ENCODE measurements at places on chromosomes 1 and 21.

DNA sequence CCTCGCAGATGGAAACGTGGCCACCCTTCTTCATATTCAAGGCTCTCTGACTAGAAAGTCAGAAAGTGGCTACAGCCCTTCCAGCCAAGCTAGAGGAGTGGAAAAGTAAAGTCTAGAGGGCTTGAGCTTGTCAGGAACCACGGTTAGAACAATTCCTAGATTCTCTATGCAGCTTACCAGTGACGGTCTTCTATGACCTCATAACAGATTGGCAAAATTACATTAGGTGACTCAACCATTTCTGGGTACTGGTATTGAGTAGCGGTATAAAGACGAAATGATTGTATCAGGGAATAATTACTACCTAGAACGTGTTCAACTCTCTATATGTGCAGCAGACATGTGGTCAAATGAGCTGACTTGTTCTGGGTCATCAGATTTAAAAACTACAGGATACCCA is 155.0 kb upstream of the RUNX1 start:
- DNase-seq: no peak

DNA sequence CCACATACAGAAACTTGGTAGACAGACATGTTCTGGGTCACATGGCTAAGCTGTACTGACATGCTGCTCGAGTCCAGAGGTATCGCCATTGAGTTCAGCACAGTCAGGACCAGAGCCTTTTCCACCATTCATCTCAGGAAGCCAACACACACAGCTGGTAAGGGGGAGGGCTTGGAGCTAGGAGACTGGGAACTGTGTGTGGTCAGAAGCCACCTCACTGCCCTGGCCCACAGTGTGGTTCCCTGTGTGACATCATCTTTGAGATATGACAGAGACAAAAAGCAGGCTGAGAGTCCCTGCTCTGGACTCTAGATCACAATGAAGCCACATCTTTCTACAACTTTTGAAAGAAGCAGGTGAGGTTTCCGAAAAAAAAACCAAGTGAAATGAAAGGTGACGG is 107.2 kb downstream of the SIM2 start:
- DNase-seq: no peak

DNA sequence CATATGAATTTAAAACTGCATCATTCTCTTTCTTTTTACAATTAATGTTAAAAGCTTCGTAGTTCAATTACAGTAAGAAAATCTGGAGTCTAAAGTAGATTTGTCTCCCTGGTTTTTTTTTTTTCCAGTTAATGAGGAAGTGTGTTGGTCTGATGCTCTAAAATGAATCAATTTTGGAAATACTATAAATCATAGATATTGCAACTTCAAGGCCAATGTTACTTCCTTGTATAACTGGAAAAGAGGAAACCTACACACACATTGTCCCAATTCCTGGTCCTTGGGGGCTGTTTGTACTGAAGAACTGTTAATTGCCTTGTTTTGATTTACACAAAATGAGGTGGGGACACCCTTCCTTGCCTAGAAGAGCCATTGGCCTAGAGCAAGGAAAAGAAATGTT is 107.2 kb downstream of the RGS2 start:
- no peak for DNase-seq

- no peak for DNase-seq
Measured at GRCh38 chr1:241202401-241202800, 154.6 kb downstream of the RGS7 start.

DNA sequence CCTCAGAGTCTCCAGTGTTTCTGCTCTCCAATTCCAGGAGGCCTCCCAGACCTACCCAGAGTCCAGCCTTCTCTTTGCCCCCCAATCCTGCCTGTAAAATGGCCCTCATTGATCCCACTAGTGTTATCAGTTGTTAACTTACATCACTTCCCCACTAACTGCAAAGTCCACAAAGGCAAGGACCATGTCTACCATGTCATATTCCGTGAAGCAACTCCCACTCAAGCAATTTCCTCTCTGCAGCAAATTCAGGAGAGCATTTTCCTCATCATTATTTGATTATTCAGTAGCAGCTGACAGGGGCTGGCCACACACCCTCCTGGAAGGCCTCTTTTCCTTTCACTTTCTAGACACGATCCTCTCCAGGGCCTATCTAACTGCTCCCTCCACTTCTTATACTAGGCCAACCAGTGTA is 153.5 kb downstream of the RERE start:
- no peak for DNase-seq

DNA sequence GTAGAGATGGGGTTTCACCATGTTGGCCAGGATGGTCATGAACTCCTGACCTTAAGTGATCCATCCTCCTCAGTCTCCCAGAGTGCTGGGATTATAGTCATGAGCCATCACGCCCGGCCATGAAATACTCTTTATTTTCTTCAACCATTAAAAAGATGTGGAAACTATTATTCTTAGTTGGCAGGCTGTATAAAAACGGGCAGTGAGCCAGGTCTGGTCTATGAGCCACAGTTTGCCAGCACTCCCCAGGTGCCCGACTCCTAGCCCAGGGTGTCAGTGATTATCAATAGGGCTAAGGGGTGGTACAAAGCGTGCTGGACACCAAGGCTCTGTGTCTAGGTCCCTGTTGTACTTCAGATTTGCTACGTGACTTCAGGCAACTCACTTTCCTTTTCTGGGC is 3.7 kb upstream of the TMEM61 start:
- DNase-seq: no peak

DNA sequence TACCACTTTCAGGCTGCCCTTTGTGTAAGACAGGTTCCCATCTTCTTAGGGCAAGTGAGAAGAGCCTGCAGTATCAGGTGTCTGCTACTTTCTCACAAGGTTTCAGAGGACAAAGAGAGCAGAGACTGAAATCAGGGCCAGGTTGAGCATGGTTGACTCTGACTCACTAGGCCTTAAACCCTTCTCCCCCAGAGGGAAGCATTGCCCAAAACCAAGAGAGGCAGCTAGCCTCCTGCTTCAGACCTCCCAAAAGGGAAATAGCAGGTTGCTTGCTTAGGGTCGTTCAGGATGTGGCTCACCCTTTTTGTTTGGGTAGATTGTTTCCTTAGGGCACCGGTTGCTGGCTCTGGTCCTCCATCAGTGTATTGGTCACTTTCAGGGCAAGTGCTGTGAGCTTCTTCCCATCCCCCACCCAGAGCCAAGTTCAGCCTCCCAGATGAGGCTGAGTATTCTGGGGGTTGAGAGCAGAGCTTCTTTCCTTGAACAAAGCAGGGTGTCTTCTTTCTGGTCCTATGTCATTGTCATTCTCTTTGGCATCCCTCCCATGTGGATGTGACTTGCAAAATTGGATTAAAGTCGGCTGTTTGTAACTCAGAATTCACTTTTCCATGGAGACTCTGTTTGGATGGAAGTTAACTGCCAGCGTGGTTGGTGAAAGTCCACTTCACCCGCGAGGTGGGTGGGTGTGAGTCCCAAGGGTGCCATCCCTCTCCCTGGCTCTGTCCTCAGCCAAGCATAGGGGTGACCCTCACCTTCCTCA is 55.5 kb upstream of the GALNT2 start:
- peak; percentile 30 for DNase-seq

- peak; percentile 1 for DNase-seq
Measured at GRCh38 chr21:42350318-42350910, 380 bp downstream of the TFF2 start.

- DNase-seq: no peak
Measured at GRCh38 chr1:25208561-25209222, 23.6 kb downstream of the SYF2 start.

DNA sequence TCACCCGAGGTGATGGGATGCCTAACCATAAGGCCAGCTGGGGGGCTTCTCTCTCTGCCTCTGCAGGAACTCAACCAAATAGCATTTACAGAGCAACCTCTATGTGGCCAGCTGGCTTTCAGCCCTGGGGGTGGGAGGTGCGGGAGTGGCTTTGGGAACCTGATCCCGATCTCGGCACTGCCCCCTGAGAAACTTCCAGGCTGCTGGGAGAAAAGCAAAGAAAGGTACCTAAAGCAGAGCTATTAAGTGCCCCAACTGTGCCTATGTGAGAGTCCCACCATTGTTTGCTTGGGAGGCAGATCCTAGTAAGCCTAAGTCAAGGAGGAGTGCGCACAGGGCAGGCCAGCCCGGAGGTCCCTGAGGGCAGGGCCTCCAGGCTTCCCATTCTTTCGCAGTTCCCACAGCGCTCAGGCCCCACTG is 7.0 kb downstream of the KRTCAP2 start:
- DNase-seq: no peak

DNA sequence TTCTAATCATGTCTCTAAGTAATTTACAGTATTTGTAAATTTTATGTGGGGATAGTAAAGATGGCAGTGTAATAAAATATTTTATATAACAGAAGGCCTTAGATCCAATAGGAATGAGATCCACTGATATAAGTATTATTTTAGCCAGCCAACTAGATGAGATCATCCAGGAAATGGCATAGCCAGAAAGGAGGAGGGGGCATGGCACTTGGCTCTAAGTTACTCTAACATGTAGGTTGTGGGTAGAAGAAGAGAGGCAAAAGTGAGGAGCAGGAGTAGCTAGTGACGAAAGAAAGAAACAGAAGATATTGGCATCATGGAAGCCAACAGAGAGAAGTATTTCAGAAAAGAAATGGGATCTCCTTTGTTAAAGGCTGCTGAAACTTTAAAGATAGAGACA is 426.1 kb downstream of the PTPRC start:
- DNase-seq: no peak

GRCh38 chr1:55179177-55179835 is 35.9 kb downstream of the USP24 start:
- no peak for DNase-seq

DNA sequence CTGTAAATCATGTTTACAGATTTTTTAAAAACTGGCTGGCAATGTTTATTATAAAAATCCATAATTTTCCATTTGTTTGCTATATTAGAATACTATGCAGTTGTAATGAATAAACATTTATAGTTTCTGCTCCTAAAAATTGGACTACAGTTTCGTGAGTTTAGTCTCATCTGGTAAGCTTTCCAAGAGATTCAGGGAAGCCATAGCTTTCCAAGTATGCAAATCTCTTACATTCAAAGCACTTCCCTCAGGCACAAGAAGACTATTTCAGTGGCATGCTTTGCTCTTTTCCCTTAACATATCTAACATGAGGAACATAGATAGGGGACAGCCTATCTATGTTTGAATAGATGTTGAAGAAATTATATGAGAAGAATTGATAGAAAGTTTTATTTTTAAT is 77.2 kb downstream of the ADGRL2 start:
- DNase-seq: no peak

Data from head of caudate nucleus (tissue), 42 donors.